ENCODE measurements at places on chromosomes 13 and 19.
A peak's percentile ranks its signal among the peaks of the same experiment; 100 is the strongest.

DNA sequence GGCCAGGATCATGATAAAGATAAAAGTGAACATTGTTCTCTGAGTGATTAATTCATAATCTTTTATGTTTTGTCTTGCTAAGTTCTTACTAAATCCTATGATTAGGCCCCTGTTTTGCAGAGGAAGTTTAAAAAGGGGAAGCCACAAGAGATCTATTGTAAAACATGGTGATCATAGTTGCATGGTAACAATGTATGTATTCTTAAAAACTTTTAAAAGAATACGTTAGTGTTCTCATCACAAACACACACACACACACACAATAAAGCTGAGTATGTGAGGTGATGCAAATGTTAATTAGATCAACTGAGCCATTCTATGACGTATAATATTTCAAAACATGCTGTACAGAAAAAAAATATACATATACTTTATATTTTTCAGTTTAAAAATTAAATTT, 51.2 kb downstream of the MBD3L2B start:
- no peak for DNase-seq

DNA sequence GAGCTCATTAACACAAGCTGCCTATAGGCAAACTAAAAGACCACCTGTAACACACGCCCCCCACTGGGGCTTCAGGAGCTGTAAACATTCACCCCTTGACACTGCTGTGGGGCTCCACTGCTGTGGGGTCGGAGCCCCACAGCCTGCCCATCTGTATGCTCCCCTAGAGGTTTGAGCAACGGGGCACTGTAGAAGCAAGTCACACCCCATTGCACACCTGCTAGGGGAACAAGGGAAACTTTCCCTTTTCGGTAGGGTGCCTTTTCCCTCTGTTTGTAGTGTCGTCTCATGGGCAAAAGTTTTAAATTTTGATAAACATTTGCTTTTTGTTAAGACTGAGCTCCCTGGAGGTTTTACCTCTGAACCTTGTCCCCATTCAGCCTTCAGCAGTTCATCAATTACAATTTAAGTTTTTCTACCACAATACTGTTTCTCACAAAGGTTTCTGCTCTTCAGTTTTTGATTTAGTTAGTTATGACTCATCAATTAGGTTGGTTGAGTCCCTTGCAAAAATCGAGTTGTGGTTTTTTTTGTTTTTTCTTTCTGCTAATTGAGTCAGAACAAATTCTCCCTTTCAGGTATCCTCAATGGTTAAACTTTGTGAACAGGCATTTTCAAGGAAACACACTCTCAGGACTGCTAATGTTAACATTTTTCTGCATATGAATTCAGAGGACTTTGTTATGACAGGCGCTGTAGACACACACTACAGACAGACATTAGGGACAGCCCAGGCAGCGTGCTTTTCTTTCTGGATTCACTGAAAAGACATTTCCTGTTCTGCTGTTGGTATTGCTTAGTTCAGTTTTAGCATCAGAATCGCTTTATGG, 35.1 kb downstream of the ZNF433 start:
- DNase-seq = no peak

DNA sequence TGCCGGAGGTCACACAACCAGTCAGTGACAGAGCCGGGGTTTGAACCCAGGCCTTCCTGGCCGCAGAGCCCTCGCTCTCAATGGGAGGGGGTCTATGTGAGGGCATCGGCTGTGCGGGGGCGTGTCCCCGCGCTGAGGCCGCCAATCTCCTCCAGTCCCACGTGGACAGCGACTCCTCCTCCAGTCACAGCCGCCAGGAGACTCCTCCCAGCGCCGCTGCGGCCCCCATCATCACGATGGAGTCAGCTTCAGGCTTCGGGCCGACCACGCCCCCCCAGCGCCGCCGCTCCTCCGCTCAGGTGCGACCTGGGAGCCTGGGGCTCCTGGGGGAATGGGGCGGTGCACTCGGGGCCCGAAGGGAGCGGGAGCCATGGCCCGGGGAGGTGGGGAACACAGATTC, 6.0 kb downstream of the SPRED3 start:
- DNase-seq = no peak

DNA sequence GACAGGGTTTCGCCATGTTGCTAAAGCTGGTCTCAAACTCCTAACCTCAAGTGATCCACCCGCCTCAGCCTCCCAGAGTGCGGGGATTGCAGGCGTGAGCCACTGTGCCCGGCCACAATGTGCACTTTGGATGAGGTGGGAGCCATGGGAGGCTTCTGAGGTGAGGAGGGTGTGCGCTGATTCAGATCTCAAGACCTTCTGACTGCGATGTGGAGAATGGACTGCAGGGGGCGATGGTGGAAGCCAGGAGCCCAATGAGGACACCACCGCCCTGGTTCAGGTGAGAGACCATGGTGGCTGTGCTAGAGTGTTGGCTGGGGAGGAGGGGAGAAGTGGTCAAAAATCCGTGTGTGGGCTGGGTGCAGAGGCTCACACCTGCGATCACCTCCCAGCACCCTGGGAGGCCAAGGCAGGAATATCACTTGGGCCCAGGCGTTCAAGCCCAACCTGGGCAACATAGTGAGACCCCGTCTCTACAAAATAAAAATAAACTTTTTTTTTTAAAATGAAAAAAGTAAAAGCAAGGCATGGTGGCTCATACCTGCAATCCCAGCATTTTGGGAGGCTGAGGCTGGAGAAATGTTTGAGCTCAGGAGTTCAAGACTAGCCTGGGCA, 5.6 kb downstream of the INAFM1 start:
- no peak for DNase-seq

- DNase-seq = no peak
Observed at GRCh38 chr13:107574517-107575210, 640.7 kb downstream of the LIG4 start.

GRCh38 chr13:110876609-110877008, 38.3 kb downstream of the ANKRD10 start:
- DNase-seq = no peak

GRCh38 chr13:75760131-75761021, 124.2 kb downstream of the LMO7 start:
- peak; percentile 17 for DNase-seq

DNA sequence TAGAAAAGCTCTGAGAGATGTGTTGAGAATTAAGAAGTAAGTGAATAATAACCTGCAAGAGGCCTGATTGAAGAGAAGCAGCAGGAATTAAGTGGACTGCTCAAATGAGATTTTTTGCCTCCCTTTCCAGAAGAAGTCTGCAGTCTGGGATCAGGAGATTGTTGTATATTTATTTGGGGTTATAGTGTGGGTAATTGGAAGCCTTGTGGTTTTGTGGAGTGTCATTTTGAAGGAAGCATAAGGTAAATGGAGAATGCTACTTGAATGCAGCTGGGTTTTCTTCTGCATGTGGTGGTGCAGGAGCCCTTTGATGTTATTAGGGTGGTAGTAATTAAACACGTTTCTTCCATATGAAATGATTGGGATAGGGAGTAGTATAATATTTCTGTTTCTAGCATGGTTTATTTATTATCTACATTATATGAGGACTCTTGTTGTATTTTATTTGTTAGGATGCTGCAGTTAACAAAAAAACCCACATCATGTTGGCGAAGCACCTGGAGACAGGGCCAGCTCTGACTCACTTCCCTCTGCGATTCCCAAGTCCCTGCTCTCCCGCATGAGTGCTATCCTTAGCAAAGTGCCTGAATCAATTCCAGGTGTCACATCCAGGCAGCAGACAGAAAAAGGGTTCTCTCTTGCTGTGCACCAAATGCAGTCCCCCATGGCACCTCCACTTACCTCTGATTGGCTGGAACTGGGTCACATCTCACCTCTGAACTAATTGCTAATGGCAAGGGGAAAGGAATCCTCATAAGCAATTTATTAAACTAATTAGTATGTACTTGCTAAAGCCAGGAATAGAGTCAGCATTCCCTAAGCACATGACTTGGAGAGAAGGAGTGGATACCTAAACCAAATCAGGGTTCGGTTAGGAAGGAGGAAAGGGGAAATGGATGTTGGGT, 54.8 kb downstream of the DGKH start:
- no peak for DNase-seq

DNA sequence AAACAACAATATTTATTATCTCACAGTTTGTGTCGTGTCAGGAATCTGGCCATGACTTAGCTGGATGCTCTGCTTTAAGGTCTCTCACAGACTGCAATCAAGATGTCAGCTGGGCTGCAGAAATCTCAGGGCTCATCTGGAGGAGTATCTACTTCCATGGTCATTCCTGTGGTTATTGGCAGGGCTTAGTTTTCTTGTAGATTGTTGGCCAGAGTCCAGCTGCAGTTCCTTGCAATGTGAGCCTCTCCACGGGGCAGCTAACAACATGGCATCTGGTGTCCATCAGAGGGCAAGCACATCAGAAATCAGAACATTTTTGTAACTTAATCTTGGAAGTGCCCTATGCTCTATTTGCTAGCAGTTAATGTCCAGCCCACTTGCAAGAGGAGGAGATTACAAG, 45.7 kb upstream of the TDRD3 start:
- DNase-seq = no peak

- no peak for DNase-seq
Observed at GRCh38 chr13:102854675-102855074, 8.8 kb downstream of the ERCC5 start.

GRCh38 chr19:3852614-3853254, 16.1 kb downstream of the ZFR2 start:
- DNase-seq = no peak

- no peak for DNase-seq
Observed at GRCh38 chr13:21744149-21744548, 73.3 kb downstream of the FGF9 start.

- DNase-seq = no peak
Observed at GRCh38 chr19:3780786-3781304, 5.3 kb downstream of the MATK start.

- no peak for DNase-seq
Observed at GRCh38 chr13:110593430-110594130, 21.8 kb upstream of the NAXD start.

- no peak for DNase-seq
Observed at GRCh38 chr13:99811067-99811700, 160.4 kb downstream of the ZIC5 start.

GRCh38 chr19:45195764-45196163, 17.2 kb downstream of the BLOC1S3 start:
- no peak for DNase-seq

GRCh38 chr19:17305216-17305516, 506 bp upstream of the MRPL34 start:
- no peak for DNase-seq

GRCh38 chr13:93262729-93263345, 36.2 kb downstream of the GPC6 start:
- DNase-seq = no peak

- DNase-seq = no peak
Observed at GRCh38 chr13:51478418-51479198, 25.8 kb upstream of the INTS6 start.

- no peak for DNase-seq
Observed at GRCh38 chr19:33647146-33647545, 25.4 kb downstream of the CHST8 start.

GRCh38 chr19:46785054-46785979, 3.1 kb downstream of the SLC1A5 start:
- no peak for DNase-seq

- no peak for DNase-seq
Observed at GRCh38 chr19:50723735-50724521, 764 bp downstream of the CLEC11A start.

- no peak for DNase-seq
Observed at GRCh38 chr13:43965459-43965845, 85.7 kb downstream of the LACC1 start.

- no peak for DNase-seq
Observed at GRCh38 chr19:33290082-33290815, 12.1 kb downstream of the CEBPA start.

- no peak for DNase-seq
Observed at GRCh38 chr19:41194157-41194552, 1.1 kb downstream of the CYP2S1 start.

DNA sequence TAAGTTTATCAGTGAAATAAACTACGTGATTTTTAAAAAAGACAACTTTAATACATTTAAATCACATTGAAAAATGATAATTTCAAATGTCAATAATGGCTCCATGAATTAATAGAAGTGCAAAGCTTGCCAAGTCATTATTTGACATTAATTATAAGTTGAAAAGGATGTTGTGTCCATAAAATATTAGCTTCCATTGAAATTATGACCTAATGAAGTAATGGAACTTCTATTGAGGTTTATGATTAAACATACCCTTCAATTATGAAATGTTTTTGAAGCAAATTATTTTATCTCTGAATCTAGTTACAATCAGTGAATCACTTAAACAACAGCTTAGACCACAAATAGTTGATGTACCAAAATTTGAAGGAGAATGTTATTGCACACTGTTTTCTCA, 144.2 kb downstream of the SLITRK6 start:
- DNase-seq = no peak

GRCh38 chr13:44805585-44805984, 183.7 kb downstream of the NUFIP1 start:
- DNase-seq = no peak

GRCh38 chr13:29196409-29197074, 376.4 kb downstream of the MTUS2 start:
- DNase-seq = no peak

- no peak for DNase-seq
Observed at GRCh38 chr13:85212692-85213091, 586.5 kb downstream of the SLITRK6 start.

Measured in nucleus accumbens (tissue), 56 donors.